ENCODE measurements at places on chromosomes 2 and 18. TPM values are rescaled to one million over a fixed set of nuclear protein-coding genes. Genes with fewer than 3 reads are reported as not detected.

Gene SKA1
- total RNA-seq, result not detected

GRCh38 chr18:73150199-73150598, 282.4 kb upstream of the NETO1 start:
- no peak for DNase-seq

DNA sequence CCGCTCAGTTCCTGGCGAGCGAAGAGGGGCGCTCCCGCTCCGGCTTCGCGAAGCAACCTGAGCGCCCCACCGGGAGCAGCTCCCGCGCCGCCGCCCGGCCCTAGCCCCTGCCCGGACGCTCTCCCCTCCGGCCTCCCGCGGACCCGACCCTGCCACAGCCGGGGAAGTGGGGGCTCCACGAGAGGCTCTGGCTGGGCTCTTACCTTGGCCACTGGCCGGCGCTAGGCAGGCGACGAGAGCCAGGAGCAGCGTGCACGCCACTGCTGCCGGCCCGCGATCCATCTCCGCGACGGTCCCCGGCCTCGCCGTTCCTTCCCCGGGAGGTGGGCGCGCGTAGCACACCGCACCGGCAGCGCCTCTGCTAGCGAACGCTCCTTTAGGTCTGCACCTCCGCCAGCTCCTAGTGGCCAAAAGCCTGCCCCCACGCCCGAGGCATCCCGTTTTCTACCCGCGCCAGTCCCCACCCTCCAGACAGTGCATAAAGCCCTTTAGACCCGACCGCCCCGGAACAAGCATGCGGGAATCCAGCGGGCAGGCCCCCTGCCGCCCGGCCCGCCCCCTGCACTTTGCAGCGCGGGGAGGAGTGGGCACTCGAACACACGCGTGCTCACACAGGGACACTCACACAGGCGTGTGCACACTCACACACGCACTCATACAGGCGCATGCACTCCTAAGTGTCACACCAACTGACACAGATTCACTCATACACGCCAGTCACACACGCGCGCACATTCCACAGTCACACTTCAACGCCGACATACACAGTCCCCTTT, at the start of gene LRP2:
LRP2 (minus strand) TSS at position 417 of the 776 bp plus-strand sequence; CDS start at position 282, 135 bp downstream.
- no peak for DNase-seq

DNA sequence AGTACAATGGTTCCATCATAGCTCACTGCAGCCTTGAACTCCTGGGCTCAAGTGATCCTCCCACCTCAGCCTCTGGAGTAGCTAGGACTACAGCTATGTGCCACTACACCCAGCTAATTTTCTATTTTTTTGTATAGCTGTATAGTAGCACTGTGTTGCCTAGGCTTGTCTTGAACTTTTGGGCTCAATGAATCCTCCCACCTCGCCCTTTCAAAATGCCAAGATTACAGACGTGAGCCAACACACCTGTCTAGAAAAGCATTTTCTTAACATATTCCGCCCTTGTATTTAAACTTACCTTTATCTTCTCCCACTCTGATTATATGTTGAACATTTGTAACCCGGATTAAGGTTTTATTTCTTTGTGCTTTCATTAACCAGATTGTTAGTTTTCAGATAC, 750.7 kb upstream of the GCFC2 start:
- DNase-seq, result no peak

DNA sequence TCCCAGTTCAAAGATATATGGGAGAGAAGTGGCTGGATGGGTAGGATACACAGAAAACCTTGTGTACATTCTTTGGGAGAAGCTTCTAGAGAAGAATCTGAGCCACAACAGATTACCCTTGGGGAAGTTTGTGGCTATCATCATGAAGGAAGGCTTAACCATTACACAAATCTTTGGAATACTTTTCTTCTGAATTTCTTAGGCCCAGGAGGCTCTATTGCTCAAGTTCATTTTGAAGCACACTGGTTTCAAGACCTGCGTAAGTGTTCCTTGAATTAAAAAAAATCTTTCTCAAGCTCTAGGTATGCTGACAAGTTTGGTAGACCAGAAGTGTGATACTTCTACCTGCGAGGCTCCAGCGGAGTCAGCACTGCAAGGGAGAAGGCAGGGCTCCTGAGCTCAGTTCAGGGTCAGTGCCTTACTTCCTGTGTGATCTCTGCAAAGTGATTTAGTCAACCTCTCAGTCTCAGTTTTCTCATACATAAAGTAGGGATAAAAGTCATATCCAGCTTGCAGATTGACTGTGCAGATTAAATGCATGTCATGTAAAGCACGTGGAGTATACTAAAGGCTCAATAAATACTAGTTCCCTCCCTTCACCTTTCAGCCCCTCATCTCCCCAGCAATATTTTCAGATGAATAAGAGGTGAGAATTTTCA, 438.6 kb downstream of the DLGAP1 start:
- no peak for DNase-seq

Gene RFTN2
- total RNA-seq, result 27.3 TPM

- peak; percentile 41 for DNase-seq
Measured at GRCh38 chr2:39620067-39620466, 45.6 kb upstream of the TMEM178A start.

DNA sequence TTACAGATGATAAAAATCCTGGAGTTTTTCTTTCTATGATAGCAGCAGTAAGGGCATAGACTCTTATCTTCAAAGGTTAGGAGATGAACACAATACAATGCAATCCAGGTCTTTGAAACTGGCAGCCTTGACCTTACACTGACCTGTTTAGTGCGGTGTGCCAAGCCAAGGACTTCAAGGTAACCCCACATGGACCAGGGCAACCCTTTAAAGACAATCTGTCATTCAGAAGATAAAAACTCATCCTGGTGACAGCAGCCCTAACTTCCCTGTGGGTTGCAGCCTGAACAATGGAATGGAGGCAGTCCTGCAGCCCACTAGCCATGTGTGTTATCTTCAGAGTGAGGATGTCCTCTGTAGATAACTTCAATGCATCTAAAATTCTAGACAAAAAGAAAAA, 78.1 kb downstream of the RTTN start:
- no peak for DNase-seq

DNA sequence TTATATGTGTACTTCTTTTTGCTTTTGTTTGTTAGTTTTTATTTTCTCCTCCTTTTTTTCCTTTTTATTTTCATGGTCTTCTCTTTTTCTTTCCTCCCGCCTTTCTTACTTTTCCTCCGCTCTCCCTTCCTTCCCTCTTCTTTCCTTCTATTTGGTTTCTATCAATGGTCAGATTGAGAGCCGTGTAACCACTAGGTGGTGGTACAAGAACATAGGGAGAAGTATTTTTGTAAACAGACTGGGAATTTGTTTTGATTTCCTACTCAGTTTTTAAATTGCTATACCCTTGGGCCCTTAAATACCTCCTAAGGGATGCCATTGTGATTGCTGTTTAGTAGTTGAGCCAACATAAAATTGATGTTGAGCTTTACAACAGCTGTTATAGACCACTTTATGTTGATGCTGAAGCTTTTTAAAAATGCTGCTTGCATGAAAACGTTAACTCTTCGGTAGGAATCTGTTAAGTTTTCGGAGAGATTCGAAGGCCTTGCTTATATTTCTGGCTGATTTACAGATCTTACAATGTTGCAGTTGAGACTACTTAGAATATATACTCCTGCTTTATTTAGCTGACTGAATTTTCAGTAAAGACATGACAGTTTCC, 124.2 kb downstream of the UBE2E3 start:
- no peak for DNase-seq

Gene CERKL
- total RNA-seq, result not detected

Gene SERPINB8
- total RNA-seq, result 14.2 TPM

All from omental fat pad (tissue), 4 donors.